ENCODE measurements at places on chromosomes 1 and 21.
A peak's percentile ranks its signal among the peaks of the same experiment; 100 is the strongest.

GRCh38 chr21:28207436-28208173, 785.1 kb downstream of the LTN1 start:
- DNase-seq = no peak

DNA sequence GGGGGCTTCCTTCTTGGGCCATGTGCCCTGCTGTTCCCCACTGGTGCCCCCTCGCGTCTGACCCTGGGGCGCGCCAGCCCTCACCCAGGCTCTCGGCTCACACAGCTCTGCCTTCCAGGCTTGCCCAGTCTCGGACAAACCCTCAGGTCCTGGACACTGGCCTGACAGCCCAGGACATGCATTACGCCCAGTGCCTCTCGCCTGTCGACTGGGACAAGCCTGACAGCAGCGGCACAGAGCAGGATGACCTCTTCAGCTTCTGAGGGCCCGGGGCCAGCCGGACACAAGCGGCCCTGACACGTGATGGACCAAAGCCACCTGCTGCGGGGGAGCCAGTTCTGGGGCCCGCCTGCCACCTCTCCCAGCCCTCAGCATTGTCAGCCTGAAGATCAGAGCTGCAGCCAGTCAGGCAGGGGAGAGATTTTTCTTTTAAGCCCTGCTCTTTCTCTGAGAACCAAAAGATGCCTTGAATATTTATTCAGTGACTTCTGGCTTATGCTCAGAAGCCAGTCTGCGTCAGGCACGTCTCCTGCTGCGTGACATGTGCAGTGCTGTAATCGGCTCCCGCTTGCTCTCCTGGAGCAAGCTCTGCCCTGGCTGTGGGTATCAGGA, 23.4 kb downstream of the LDLRAP1 start:
- DNase-seq = peak; percentile 47

DNA sequence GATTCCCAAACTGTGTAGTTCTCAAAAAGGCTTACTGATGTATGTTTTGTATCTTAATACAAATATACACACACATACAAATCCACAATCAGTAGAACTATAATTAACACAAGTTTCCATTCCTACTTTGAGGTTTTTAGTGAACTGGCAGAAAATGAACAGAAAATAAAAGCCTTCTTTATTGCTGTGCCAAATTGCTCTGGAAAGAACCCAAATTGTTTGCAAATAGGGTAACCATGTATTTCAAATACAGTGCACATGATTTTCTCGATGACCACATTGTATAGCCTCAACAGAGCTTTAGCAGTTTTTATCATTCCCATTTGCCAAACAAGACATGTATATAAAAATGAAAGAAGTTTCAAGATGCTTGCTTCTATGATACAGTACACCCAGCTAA, 173.3 kb downstream of the COL24A1 start:
- no peak for DNase-seq

DNA sequence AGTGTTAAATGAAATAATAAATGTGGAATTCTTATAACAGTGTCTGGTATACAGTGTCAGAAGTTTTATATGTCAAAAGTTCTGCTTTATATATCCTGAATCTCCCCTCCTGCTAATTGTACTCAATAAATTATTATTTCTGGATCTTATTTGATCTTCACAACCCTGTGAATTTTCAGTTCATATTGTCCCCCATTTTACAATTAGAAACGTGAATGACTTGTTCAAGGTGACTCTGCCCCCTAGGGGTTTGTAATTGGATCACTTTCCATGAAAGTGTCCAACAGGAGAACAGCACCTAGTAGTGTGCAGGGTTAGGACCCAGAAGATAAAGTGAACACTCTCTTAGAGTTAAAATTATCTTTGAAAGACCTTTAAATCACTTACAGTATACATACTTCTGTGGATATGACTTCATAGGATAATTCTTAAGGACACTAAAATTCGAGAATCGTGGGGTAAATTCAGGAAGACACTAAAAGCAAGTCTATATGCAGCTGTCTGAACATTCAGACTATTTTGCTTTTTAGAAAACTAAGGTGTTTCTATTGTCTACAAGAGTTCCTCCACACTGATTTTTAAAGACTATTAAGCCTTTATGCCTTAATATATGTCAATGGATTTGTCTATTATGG, 4.5 kb upstream of the DDR2 start:
- peak; percentile 70 for DNase-seq
